Right lobe of liver (tissue), 6 donors: ENCODE measurements at places on chromosomes 2 and 18. TPM values are rescaled to one million over a fixed set of nuclear protein-coding genes. Genes with fewer than 3 reads are reported as not detected.

GRCh38 chr2:172273910-172274571 is 153.3 kb upstream of the ITGA6 start:
- no peak for DNase-seq
- H3K4me3 ChIP-seq: no peak overlapping the region
- H3K36me3 ChIP-seq: no peaks in the 10 kb centered on the region

- no peaks in the 10 kb centered on the region for H3K27me3 ChIP-seq
- no peaks in the 10 kb centered on the region for H3K36me3 ChIP-seq
- DNase-seq: no peak
- H3K4me1 ChIP-seq: no peaks in the 10 kb centered on the region
Measured at GRCh38 chr2:17813742-17814473, 2.4 kb upstream of the MSGN1 start.

- no peaks in the 10 kb centered on the region for H3K27me3 ChIP-seq
- H3K27ac ChIP-seq: no peak overlapping the region
- H3K4me3 ChIP-seq: no peak overlapping the region
- no peaks in the 10 kb centered on the region for H3K4me1 ChIP-seq
Measured at GRCh38 chr2:142502402-142502801, 371.6 kb upstream of the LRP1B start.

DNA sequence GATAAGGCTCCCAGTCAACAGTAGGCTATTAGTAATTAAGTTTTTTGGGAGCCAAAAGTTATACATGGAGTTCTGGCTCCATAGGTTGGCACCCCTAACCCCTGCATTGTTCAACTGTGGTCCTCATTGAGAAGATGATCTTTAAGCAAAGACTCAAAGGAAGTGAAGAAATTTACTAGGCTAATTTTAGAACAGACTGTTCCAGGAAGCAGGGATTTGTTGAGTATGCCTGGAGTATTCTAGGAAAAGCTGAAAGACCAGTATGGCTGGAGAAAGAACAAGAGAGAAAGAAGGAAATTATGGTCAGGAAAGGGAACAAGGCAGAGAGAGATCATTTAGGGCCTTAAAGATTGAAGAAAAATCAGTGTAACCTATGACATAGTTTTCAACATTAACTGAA is 125.1 kb downstream of the PMAIP1 start:
- no peak for DNase-seq
- H3K27ac ChIP-seq: no peak overlapping the region
- no peak overlapping the region for H3K4me3 ChIP-seq

GDF7 gene
- 3.1 TPM for total RNA-seq

BOLL gene
- not detected for total RNA-seq

SCN2A gene
- not detected for total RNA-seq

KCNG2 gene
- total RNA-seq: not detected

EPAS1 gene
- total RNA-seq: 101 TPM
